ENCODE measurements at places on chromosomes 2 and 18.
A peak's percentile ranks its signal among the peaks of the same experiment; 100 is the strongest.

DNA sequence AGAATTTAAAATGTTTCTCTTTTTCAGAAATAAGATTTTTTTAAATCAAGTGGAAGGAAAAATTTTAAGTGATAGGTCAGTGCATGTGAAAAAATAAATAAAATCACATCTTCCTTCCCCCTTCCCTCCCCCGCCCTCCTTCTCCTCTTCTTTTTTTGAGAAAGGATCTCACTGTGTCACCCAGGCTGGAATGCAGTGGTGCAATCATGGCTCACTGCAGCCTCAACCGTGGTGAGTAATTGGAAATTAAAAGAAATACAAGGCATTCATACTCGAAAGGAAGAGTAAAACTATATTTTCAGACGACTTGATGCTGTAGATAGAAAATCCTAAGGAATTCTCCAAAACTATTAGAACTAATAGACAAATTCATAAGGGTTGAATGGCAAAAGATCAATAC, 16.9 kb upstream of the CRACDL start:
- DNase-seq: no peak

DNA sequence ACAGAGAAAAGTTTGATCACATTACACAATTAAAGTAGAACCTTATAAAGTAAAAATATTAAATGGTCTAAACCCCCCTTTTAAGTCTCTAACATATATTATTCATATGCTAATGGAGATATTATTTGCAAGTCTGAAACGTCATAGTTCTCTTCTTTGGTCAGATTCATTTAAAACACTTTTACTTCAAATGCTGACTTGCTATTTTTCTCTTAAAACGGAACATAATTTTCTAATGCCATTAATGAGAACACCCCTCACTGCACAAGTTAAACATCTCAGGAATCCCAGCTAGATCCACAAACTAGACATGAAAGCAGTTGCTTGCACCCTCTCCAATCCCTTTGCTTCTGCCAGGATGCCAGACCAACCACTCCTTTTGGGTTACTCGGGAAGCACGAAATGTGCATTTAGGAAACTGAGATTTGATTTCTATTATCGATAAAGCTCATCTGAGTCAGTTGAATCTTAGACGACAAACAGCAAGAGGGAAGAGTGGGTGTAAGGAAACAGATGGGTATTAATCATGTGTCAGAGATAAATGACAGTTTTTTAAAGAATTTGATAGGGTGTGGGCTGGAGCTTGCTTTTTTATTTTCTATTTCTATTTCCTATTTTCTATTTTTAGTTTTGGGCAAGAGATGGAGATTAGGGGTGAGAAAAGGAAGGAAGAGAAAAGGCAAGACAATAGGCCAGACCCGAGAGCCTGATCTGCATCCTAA, 1.5 kb downstream of the ADD2 start:
- no peak for DNase-seq

- DNase-seq: no peak
Observed at GRCh38 chr2:107809835-107810234, 16.9 kb upstream of the RGPD4 start.

DNA sequence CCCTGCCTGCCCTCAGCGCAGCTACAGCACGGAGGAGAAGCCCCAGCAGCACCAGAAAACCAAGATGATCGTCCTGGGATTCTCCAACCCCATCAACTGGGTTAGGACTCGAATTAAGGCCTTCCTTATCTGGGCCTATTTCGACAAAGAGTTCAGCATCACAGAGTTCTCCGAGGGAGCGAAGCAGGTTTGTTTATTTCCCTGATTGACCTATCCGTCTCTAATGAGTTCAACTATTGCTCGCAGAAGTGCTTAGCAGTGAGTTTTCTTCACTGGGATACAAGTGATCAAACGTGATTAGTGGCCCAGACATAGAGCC, 639 bp downstream of the MAIP1 start:
- no peak for DNase-seq

GRCh38 chr18:27564066-27564465, 379.0 kb upstream of the CHST9 start:
- no peak for DNase-seq

DNA sequence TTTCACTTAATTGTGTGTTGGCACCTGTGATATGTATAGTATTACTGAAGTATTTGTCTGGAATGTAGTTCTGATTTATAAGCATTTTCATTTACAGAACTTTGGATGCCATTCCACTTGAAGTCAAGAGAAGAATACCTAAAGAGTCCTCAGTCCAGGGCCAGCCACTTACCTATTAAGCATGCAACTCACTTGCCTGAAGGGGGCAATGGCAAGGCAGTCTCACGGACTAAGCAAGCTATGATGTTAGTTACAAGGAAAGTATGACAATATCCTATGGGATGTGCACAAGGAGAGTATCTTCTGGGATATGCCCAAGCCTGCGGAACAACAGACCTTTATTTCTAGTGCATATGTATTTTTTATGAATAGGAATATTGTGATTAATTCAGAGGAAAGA, 369.4 kb upstream of the GCFC2 start:
- no peak for DNase-seq

- DNase-seq: no peak
Observed at GRCh38 chr2:198385856-198386255, 581.5 kb downstream of the PLCL1 start.

DNA sequence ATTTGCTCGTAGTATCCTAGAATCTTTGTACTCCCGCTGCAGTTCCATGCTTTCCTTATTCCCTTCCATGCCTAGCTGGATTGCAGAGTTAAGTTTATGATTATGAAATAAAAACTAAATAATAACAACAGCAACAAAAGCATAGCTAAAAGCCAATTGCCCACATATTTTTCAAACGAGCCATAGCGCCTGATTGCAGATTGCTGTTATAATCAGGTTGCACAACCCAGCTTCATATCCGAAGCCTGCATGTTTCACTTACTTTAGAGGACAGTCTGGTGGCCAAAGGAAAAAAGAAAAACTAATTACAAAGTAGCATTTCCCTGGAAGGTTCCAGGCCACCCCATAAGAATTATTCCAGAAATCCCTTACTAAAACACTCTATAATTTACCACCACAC, 31.9 kb upstream of the PNO1 start:
- DNase-seq: peak; percentile 24

- no peak for DNase-seq
Observed at GRCh38 chr18:34223893-34224422, 755 bp downstream of the NOL4 start.

- DNase-seq: no peak
Observed at GRCh38 chr2:120389036-120389391, 43.1 kb downstream of the INHBB start.

- no peak for DNase-seq
Observed at GRCh38 chr2:160493227-160494028, at the start of gene RBMS1. Gene RBMS1 (minus strand): TSS chr2:160493807. CDS start chr2:160493363, 444 bp downstream.

DNA sequence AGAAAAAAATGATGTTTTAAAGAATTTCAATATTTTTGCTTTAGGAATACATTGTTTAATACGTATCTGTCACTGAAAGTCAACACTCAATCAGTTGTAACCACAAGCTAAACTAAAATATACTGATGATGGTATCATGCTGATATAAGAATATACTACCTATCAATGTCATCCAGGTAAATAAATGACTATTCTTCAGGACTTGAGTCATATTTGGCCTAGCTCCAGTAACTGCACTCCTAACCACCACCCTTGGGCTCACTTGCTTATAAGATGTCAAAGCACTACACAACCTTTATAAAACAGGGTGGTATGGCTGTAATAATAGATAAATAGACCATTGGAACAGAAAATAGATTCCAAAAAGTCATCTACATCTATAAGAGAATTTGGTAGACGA, 48.8 kb downstream of the RND3 start:
- no peak for DNase-seq

GRCh38 chr2:33136566-33136965, 189.8 kb downstream of the LTBP1 start:
- no peak for DNase-seq

- DNase-seq: no peak
Observed at GRCh38 chr2:239750045-239750835, 274.9 kb downstream of the NDUFA10 start.

DNA sequence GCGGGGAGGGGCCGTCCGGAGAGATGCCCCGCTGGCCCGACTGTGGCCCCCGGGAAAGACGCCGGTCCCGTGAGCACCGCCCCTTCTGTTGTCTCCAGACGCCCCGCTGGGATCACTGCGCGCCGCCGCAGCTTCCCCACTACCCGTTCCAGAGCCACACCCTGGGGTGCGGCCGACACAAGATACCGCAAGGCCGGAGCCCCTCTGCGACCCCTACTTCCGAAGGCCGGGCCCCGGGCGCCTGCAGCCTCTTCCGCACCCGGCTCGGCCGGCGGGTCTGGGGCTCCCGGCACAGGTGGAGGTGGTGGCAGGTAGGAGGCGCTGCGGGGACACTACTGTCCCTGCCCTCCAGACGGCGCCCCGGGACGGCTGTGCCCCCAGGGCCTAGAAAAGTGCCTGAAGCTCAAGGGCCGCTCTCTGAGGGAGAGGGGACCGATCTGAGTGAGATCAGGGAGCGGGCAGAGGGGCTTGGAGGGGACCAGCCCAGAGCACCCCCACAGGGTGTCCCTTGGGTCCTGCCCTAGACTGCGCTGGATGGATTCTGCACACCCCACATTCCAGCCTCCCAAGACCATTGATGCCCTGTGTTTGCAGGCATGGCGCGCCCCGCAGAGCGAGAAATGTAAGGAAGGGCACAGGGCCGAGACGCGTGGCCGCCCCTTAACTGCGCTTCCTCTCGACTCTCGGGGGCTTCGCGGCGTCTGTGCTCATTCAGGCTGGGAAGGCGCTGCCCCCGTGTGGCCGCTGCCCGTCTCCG, 80.0 kb downstream of the GFPT1 start:
- DNase-seq: no peak

- DNase-seq: no peak
Observed at GRCh38 chr2:69789772-69790600, 39.5 kb upstream of the GMCL1 start.

- no peak for DNase-seq
Observed at GRCh38 chr2:67564076-67564475, 166.9 kb downstream of the ETAA1 start.

DNA sequence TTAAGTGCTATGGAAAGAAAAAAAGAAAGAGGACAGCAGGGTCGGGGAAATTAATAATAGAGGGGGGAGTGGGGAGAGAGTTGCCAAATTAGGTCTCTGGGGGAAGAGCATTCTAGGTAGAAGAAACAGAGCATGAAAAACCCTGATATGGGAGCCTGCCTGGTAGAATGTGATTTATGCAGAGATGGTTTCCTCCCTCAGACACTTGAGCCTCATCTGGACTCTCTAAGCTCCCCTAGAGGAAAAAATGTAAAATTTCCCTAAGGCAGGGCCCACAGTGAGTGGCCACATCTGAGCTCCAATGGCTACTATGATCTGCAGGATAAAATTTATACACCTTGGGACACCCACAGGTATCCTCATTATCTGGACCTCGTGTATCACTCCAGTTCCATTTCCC, 20.6 kb upstream of the EPAS1 start:
- DNase-seq: no peak

- no peak for DNase-seq
Observed at GRCh38 chr2:18558458-18558857, 2.0 kb downstream of the RDH14 start.

GRCh38 chr2:53422979-53423378, 344.6 kb upstream of the CHAC2 start:
- DNase-seq: peak; percentile 18

DNA sequence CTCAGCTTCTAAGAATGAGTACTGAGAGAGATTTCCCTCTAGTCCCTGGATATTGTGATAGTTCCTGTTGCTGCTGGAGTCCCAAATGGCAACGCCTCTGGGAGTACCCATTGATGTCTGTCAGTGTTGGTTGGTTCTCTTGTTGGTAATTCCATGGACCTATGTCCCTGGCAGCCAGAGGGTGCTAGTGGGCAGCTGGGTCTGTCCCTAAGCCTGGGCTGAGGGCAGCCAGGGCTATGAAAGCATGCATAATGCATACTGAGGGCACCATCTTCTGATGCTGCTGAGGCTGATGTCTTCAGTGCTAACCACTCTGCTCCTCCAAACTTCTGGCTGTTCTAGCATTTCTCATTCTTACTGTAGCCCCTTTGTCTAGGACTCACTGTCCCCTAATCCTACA, 35.9 kb downstream of the NABP1 start:
- no peak for DNase-seq

- DNase-seq: no peak
Observed at GRCh38 chr18:51169731-51170130, 27.8 kb downstream of the MEX3C start.

DNA sequence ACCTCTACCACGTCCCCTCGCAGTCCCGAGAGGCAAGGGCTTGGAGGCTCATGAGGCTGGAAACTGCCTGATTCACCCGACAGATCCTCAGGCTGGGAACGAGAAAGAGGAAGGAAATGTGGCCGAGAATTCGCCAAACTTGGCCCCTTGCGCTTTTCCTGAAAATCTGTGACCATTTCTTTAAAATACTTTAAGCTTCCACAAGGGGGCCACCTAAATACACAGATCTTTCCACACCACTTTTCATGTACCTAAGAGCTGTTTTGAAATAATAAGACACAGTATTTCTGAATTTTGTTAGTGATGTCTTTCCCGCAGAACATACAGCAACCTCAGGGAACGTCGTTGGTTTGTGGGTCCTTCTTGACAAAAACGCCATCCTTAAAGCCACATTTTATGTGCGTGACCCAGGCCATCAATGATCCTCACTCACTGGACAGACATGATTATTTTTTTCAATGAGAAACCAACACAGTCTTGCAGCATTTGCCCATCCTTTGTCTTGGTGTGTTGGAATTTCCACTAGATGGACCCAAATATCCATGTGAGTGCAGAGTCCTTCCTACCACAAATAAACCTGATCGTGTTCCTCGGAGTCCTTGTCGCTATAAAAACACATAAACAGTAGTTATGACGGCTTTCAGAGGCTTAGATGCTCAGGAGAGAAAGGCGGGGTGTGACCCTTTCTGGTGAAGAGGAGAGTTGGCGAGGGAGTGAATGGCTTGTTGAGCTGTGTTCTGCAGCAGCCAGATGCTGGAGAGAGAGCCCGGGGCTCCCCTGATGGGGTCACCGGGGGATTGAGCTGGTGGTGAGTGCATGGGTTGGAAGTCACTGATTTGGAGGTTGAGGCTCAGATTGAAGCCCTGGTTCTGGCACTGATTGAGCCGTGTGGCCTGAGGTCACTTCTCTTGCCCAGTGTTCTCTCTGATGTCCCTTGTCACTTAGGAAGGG, 25.0 kb downstream of the DCDC2C start:
- peak; percentile 7 for DNase-seq

DNA sequence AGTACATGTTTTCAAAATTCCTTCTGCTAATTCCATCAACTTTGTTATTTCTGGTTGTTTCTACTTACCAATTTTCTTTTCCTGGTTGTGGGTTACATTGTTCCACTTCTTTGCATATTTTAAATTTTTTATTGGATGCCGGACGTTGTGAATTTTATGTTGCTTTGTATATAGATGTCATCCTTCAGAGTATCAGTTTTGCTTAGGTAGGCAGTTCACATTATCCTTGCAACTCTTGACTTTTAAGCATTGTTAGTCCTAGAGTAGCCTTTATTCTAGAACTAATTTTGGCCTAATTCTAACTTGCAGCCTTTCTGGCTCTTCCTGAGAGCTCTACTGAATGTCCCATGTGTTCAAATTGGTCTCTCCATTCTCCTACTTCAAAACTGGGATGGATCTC, 228.7 kb upstream of the MC4R start:
- no peak for DNase-seq
